ENCODE measurements at places on chromosomes 11 and 22.

GRCh38 chr22:23065495-23066122 is 4.7 kb upstream of the GNAZ start:
- no peak for DNase-seq

DNA sequence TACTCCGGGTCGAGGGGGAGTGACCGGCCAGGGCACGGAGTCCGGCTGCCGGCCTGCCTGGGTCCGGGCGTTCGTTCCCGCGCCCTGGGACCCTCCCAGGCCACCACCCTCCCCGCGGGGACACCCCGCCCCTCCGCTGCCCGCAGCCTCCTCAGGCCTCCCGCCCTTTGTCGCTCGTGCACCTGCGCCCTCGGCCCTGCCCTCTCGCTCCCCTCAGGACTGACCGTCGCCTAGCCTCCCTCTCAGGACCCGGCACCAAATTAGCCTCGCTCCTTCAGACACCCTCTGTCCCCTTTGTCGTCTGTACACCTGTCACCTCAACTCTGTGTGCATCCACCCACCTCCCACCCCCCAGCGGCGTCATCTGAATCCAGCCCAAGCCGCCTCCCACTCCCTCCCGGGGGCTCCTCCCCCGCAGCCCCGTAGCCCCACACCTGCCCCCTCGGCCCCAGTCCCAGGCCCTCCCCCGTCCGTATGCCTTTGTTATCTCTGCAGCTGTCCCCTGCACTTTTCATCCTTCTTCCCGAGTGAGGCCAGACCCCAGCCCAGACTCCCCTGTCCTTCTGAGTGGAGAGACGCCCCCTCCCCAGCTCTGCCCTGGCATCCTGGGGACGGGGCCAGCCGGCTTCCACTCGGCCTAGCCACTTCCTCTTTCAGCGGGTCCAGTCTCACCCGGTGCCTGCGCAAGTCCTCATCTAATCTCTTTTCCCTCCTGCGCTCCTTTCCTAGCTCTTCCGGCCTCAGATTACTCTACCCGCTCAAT is 643 bp downstream of the TIGD3 start:
- peak; percentile 56 for DNase-seq

GRCh38 chr11:79702303-79702702 is 261.5 kb upstream of the TENM4 start:
- no peak for DNase-seq

- no peak for DNase-seq
These were observed 6.9 kb upstream of the PRAME start for GRCh38 chr22:22565981-22566380.

- DNase-seq = no peak
These were observed 41.6 kb downstream of the C11orf96 start for GRCh38 chr11:43984039-43984438.

Measured in CD4-positive, alpha-beta T cell treated with Interleukin-1 beta for 1 hour (primary cell).